Stimulated activated CD4-positive, alpha-beta T cell treated with anti-CD3 and anti-CD28 coated beads, Interleukin-4, amount 100 ng/mL, for 24 hours (primary cell): ENCODE measurements at places on chromosomes 1 and 21.

GRCh38 chr1:42618866-42619265, 39.4 kb upstream of the PPIH start:
- DNase-seq, result no peak

DNA sequence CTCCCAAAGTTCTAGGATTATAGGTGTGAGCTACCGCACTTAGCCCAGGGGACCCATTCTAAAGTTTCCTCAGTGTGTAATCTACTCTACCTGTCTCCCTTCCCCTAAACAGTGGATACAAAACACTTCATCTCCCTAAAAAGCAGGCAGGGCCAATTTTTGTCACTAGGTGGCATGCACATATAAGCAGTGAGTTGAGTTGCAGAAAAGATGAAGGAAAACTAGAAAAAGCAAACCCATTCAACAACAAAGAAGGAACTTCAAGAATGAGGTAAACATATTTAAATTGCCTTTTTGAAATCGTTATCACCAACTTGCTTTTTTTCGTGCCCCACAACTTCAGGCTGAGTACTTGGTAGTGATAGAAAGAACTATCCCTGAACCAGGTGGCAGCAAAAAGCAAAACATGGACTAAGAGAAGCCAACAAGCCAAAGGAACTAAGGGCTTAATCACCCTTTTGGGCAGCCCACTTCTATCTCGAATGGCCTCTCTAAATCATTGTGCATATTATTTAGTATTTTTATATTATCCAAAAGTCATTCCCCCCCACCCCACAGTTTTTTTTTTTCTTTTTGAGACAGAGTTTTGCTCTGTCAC, 19.7 kb upstream of the ALDH9A1 start:
- peak; percentile 18 for DNase-seq

DNA sequence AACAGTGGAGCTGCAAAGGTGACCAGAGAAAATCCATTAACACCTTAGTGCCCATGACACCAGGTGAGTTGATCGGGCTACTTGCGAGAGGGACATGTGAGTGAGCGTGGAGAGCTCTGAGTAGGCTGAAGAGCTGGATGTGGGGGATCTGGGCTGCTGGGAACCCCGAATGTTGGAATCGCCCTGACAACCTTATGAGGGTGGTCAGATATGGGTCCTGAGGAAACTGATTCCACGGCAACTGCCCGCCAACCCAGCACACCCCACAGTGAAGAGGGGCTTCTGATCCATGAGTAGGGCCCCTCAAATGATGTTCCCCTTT, 705 bp upstream of the QSOX1 start:
- DNase-seq, result no peak

GRCh38 chr21:28794371-28794851, 198.3 kb downstream of the LTN1 start:
- no peak for DNase-seq

DNA sequence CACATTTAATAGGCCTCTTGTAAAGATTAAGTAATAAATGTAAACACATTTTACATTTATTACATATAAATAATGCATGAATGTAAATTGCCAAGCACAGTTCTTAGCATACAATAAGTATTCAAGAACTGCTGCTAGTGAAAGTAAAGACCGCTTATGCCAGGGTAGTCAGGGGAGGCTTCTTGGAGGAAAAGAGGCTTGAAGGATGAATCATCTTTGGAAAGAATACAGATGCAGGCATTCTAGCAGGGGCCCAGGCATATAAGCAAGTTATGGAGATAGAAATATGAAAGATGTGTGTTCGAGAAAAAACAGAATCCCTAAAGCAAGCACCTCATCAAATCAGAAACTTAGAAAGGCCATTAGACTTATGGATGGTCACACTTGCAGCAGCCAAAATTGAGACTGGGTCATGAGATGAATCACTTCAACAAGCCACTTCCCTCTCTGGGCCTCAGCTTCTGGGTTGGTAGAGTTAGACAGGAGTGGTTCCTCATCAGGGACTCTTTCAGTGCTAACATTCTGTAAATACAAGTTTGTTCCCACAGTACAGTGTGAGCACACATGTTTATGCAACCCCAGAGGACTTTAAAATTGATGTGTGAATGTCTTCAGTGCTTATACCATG, 79.8 kb upstream of the ROR1 start:
- DNase-seq, result no peak

- DNase-seq, result no peak
These were observed 670 bp downstream of the RAB3B start for GRCh38 chr1:51989582-51990477.

DNA sequence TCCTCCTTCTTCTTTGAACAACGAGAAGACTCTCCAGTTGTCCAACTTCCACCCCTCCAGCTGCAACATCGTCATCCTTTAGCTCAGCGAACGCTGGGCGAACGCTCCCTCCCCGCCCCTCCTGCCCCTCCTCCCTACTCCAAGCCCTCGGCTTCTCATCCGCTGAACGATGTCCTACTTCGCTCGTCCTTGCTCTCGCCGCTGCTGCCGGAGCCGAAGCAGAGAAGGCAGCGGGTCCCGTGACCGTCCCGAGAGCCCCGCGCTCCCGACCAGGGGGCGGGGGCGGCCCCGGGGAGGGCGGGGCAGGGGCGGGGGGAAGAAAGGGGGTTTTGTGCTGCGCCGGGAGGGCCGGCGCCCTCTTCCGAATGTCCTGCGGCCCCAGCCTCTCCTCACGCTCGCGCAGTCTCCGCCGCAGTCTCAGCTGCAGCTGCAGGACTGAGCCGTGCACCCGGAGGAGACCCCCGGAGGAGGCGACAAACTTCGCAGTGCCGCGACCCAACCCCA, at the start of gene BCAN:
BCAN (plus strand) TSS at position 357 of the 504 bp plus-strand sequence. CDS start 3,938 bp downstream, outside the sequence.
- no peak for DNase-seq
